ENCODE measurements at places on chromosomes 7 and 10.

GRCh38 chr7:47342296-47343060 lies 239.4 kb downstream of the TNS3 start:
- no peak for DNase-seq

DNA sequence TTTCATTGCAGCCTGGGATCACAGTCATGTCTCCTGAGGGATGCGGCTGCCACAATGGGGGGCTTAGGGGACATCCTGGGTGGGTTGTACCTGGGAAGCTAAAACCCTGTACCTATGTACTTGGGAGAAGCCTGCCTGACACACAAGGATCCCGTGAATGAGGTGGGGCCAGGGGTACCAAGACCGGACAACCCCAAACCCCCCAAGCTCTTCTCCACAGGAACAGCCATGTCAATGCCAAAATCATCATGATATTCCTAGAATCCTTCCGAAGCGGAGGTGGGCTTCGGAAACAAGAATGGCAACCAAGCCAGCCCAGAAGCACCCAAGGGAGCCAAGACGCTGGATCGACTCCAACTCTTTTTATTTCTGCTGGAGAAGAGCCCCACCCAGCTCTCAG lies 260.3 kb upstream of the TCERG1L start:
- no peak for DNase-seq

DNA sequence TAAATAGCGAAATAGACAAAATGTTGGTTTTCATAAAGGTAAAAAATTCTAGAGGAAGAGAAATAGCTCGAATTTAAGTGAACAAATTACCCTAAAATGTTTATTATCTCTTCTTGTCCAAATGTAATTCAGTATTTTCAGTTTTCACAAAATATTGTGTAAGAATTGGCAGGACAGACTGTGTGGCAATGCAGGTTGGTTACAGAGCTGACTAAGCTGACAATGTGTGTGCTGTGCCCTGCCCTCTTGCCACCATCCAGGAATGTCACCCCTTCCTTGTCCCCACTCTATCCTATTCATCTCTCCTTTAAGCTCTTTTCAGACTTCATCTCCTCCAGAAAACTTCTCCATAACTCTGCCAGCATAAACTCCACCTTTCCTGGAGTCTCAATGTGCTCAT lies 46.1 kb downstream of the COL28A1 start:
- DNase-seq = no peak

GRCh38 chr7:80752954-80753690 lies 114.7 kb downstream of the CD36 start:
- no peak for DNase-seq

- no peak for DNase-seq
Observed at GRCh38 chr7:3836855-3837254, 535.8 kb downstream of the SDK1 start.

- DNase-seq = no peak
Observed at GRCh38 chr10:76548716-76549115, 1088.9 kb downstream of the KCNMA1 start.

Data from non-pigmented ciliary epithelial cell (primary cell).